ENCODE measurements at places on chromosomes 1 and 21.
A peak's percentile ranks its signal among the peaks of the same experiment; 100 is the strongest.

GRCh38 chr1:79044974-79045650 is 38.6 kb upstream of the ADGRL4 start:
- DNase-seq, result no peak
- H3K27me3 ChIP-seq, result no peaks in the 10 kb centered on the region
- H3K36me3 ChIP-seq, result no peaks in the 10 kb centered on the region
- H3K4me3 ChIP-seq, result no peak overlapping the region
- H3K4me1 ChIP-seq, result no peaks in the 10 kb centered on the region

GRCh38 chr1:119133987-119134386 is 6.5 kb downstream of the WARS2 start:
- DNase-seq, result no peak
- H3K4me3 ChIP-seq, result no peak overlapping the region
- H3K27me3 ChIP-seq, result no peaks in the 10 kb centered on the region
- no peaks in the 10 kb centered on the region for H3K4me1 ChIP-seq

DNA sequence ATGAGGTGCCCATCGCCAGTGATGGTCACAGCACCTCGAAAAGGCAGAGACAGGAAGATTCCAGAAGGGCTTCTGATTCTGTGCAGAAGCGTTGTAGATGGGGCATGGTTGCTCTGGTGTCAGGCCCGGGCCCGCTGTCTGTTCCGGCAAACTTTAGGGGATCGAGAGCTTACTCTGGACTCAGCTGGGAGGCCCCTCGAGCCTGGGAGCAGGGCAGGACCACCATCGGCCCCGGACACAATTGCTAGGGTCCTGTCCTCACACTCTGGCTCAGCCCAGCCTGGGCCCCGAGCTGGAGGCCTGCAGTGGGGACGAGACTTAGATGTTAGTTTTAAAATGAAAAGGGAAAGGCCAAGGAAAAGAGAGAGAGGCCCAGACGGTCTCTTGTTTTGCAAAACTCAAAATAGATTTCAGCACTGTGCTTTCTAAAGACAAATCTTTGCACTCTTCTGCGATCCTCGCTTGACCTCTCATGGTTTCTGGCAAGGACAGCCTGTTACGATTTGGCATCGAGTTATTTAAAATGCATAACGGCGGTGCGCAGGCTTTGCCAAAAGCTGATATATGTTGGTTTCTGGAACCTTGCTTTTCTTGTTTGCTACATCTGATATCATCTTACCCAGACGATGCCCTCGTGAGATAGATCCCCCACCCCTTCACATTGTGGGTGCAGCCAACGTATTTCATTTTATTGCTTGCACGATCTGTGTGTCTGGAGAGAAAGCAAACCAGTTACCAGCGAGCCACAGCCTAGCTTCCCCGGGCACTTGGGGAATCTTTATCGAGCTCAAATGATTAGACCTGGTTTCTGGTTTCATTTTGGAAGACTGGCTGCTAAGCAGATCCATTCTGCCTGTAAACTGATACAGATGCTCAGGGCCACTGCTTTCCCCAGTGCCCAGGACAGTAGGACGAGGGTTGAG is 58.0 kb downstream of the PRDM16 start:
- H3K27ac ChIP-seq, result no peak overlapping the region
- peaks cover 94% of the 10 kb centered on the region for H3K27me3 ChIP-seq
- no peaks in the 10 kb centered on the region for H3K36me3 ChIP-seq
- no peak overlapping the region for H3K4me3 ChIP-seq

DNA sequence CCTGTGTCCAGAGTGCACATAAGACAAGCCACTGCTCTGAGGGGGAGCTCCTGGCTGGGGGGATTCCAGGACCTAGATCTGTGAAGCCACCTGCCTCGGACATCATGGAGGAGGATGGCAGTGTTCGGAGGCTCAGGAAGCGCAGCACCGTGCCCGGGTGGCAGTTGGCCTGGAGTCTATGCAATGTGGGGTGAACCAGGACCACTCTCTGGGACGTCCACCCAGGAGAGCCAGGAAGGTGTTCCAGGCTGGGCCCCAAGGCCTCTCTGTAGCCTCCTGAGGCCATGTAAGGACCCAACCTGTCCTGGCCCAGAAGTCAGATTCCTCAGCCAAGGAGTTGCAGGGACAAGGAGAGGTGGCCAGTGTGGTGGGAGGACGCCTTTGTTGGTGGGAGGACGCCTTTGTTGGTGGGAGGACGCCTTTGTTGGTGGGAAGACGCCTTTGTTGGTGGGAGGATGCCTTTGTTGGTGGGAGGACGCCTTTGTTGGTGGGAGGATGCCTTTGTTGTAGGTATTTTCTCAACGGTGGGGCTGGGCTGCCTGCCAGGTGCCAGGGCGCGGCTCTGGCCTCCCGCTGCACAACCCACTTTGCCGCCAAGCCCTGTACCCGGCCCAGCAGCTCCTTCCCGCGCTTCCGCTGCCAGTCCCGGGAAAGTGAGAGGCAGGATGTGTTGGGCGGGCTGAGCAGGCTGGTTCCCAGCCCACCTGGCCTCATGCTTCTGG is 30.6 kb upstream of the BMP8B start:
- no peak overlapping the region for H3K27ac ChIP-seq
- peaks cover 17% of the 10 kb centered on the region for H3K4me1 ChIP-seq
- no peaks in the 10 kb centered on the region for H3K27me3 ChIP-seq
- no peak overlapping the region for H3K4me3 ChIP-seq

GRCh38 chr1:66282891-66283621 is 250.9 kb upstream of the SGIP1 start:
- H3K4me3 ChIP-seq, result peak overlapping the region; percentile 4
- DNase-seq, result no peak
- H3K27me3 ChIP-seq, result no peaks in the 10 kb centered on the region
- no peaks in the 10 kb centered on the region for H3K36me3 ChIP-seq
- H3K27ac ChIP-seq, result peak overlapping the region; percentile 99
